ENCODE measurements at places on chromosomes 12 and 14. TPM values are rescaled to one million over a fixed set of nuclear protein-coding genes. Genes with fewer than 3 reads are reported as not detected.
A peak's percentile ranks its signal among the peaks of the same experiment; 100 is the strongest.

Gene PTPN21
- 16.1 TPM for total RNA-seq

Gene CBLN3
- total RNA-seq, result 3.1 TPM

Gene WDHD1
- 21.2 TPM for total RNA-seq

Gene RPL10L
- not detected for total RNA-seq

Gene CD163
- total RNA-seq, result not detected

Gene KRT7
- total RNA-seq, result 16.1 TPM

Gene HOXC4
- total RNA-seq, result 1.4 TPM

- DNase-seq, result peak; percentile 38
Measured at GRCh38 chr14:78764240-78764639, 594.1 kb downstream of the NRXN3 start.

DNA sequence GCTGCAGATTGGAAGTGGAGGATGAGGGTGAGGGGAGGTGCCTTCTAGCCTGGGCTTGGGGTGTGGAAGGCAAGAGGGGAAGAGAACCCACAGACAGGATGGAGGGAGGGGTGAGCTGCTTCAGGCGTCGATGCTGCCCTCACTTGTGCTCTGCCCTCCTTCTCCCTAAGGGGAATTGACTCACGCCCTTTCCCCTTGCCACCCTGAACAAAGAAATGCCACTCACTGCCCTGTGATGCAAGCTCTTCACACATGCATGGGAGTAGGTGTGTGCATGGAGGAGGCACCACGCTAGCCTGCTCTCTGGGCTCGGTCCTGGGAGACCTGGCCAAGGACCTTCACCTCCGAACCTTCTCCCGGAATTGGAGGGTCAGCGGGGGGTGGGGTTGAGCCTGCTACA lies 35.7 kb upstream of the PRMT8 start:
- no peak for DNase-seq

- DNase-seq, result no peak
Measured at GRCh38 chr12:25845415-25845814, 113.1 kb upstream of the RASSF8 start.

- DNase-seq, result no peak
Measured at GRCh38 chr12:78864870-78865463, 393 bp downstream of the SYT1 start.

DNA sequence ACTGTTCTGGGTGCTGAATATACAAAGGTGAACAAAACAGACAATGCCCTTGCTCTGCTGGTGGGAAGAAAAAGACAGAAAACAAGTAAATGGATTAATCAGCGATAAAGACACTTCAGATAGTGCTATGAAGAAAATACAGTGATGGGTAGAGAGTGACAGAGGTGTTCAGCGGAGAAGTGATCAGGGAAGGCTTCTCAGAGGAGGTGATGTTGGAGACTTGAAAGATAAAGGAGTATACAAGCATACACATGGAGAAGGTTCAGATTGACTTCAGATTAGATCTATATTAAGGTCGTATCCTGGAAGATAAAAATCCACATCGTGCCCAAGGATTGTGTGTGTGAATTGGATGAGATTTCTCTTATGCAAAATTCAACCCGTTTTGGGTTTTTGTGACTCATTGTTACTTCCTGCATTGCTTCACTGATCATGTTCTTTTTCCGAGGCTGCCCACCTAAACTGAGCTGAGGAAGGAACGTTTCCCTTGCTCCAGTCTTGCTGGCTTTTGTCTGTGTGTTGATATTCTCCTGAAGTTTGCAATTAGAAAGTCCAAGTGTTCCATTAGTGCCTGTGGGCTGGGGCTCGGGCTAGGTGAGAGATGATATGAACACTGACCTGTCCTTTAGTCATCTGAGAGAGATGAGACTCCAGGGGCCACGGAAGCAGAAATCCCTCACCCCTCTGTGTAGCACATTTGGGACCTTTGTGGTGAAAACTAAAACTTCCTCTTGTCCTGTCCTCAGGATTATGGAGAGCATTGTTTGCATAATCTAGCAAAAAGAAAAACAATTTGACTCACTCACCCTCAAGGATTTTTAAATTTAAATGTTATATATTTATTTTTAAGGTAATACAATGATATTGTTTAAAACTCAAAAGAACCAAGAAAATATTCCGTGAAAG lies 27.6 kb downstream of the PLXNC1 start:
- DNase-seq, result no peak

GRCh38 chr14:78721756-78722480 lies 551.7 kb downstream of the NRXN3 start:
- DNase-seq, result no peak

DNA sequence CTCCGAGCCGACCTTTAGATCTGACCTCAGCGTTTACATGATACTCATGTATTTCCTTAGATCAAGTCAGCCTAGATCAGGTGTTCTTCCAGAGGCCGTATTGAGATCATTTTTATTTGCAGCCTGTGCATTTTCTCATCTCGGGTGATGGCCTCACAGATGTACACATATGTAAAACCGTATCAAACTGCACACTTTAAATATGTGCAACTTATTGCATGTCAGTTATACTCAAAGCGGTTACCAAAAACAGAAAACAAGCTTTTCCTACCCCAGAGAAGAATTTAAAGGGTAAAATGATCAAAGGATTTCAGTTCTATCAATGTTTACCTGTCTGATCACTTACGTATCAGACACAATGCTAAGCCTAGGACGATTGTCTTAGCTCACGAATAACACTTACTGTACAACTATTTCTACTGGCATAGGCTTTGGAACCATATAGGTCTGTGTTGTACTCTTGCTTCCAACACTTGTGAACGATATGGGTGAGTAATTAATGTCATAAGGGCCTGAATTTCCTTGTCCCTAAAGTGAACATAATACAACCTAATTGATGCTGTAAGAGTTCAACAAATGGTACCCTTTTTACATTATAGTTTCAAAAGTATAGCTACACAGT lies 628 bp upstream of the LLPH start:
- DNase-seq, result no peak

GRCh38 chr14:58059126-58059525 lies 92.9 kb downstream of the ARMH4 start:
- no peak for DNase-seq

- no peak for DNase-seq
Measured at GRCh38 chr14:52235866-52236510, 31.5 kb upstream of the PTGDR start.

- DNase-seq, result no peak
Measured at GRCh38 chr12:57832966-57833365, 13.6 kb downstream of the CTDSP2 start.

GRCh38 chr12:72030277-72030676 lies 91.6 kb downstream of the TPH2 start:
- no peak for DNase-seq

- no peak for DNase-seq
Measured at GRCh38 chr12:30508205-30508967, 187.3 kb downstream of the IPO8 start.

DNA sequence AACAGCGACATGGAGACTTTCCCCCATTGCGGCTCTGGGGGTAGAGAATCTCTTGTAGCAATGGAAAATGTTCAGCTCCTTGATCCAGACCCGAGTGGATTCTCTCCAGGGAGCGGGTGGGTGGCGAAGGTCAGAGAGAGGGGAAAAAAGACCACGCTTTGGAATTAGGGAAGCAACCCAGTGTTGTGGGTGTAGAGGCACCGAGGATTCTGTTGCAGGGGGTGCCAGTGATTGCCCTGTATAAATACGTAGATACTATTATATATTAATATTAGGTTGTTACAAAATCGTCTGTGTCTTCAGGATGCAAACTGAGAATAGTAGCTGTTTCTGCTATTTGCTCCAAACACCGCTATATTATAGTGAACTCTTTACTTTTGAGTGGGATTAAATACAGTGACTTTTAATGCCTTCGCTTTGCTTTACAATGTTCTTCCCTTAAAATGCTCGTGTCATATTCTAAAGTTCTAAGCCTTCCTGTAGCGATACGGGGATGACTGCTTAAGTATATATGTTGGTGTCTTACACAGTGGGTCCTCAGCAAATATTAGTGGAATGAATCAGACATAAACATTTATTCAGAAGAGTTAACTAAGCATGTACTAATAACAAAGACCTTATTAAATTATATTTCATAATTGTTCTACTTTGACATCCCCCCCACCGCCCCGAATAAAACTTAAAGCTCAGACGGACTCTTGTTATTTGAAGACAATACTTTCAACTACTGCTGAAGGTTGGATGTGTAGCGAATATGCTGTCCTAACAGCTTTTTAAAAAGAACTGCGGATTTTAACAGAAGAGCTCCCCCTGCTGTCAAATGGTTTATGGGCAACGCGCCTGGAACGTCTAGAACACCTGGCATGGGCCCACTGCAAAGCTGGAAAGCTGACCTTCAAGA lies 136.4 kb upstream of the KRAS start:
- DNase-seq, result peak; percentile 83

DNA sequence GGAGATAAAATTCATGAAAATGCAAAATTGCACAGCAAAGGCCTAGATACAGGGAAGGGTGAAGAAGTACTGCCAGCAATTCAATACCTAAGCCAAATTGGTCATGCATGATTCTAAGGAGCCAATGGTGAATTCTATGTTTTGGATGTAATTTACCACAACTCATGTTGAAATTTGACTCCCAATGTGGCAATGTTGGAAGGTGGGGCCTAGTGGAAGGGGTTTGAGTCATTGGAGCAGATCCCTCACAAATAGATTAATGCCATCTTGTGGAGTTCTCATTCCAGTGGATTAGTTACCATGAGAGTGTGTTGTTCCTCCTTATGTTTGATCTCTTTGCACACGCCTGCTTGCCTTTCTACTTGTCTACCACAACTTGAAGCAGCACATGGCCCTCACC lies 194.0 kb upstream of the ALG10 start:
- DNase-seq, result no peak

All from SJSA1 (cell line).